ENCODE measurements at places on chromosomes 1 and 21. TPM values are rescaled to one million over a fixed set of nuclear protein-coding genes. Genes with fewer than 3 reads are reported as not detected.

- DNase-seq: no peak
Observed at GRCh38 chr21:19553919-19554615, 1150.5 kb upstream of the TMPRSS15 start.

DNA sequence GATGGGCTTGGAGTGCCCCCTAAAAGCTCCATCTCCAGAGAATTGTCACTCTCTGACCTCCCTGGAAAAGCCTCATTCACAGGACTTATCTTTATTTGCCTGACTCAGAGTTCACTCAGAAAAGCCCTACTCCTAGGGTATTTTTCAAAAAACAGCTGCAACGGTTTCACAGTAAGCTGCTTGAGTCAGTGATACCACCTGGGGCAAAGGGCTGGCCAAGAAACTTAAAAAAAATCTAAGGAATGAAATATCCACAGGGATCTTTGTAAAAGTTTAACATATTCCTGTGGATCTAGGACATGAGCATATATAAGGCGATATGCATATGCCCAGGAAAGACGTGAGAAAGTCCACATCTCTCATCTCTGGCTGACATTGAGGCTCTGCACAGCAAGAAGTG, 33.8 kb upstream of the TSPAN2 start:
- DNase-seq: no peak

DNA sequence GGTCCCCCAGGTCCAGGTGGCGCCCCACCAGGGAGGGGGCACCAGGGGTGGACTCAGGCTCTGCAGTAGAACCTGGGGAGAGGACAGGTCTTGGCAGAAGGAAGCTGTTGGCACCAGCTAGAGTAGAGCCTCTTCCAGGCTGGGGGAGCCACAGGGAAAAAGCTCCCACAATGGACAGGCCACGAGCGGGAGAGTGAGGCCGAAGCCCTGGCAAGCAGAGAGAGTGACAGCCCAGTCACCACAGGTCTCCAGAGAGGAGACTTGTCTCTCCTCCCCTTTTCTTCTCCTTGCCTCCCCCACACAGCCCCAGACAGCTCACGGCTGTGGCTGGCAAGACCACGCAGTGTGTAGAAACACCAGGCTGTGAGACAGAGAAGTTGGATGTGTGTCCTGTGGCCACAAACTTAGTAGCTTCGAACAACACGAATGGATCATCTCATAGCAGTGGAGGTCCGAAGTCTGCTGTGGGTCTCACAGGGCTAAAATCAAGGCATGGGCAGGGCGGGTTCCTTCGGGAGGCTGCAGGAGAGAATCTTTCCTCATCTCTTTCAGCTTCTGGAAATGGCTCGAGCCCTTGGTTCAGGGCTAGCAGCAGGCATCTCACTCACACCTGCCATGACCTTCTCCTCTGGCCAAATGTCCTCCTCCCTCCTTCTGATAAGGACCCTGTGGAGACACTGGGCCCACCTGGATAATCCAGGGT, 3.3 kb downstream of the KRTAP12-4 start:
- DNase-seq: no peak

PLK3 gene
- 14.6 TPM for total RNA-seq

OR2L13 gene
- not detected for total RNA-seq

ADGRL4 gene
- total RNA-seq: 0.09 TPM

CD160 gene
- not detected for total RNA-seq

Measured in NCI-H460 (cell line).